Esophagus squamous epithelium (tissue), 5 donors: ENCODE measurements at places on chromosomes 2 and 18. TPM values are rescaled to one million over a fixed set of nuclear protein-coding genes. Genes with fewer than 3 reads are reported as not detected.

- no peaks in the 10 kb centered on the region for H3K36me3 ChIP-seq
- DNase-seq: no peak
- H3K27ac ChIP-seq: no peak overlapping the region
- no peaks in the 10 kb centered on the region for H3K4me1 ChIP-seq
- H3K27me3 ChIP-seq: no peaks in the 10 kb centered on the region
Observed at GRCh38 chr2:234770031-234770506, 181.7 kb upstream of the SH3BP4 start.

Gene ALPP
- not detected for total RNA-seq

Gene GCG
- not detected for total RNA-seq

Gene KCNE4
- total RNA-seq: 0.26 TPM

Gene GKN1
- total RNA-seq: not detected

DNA sequence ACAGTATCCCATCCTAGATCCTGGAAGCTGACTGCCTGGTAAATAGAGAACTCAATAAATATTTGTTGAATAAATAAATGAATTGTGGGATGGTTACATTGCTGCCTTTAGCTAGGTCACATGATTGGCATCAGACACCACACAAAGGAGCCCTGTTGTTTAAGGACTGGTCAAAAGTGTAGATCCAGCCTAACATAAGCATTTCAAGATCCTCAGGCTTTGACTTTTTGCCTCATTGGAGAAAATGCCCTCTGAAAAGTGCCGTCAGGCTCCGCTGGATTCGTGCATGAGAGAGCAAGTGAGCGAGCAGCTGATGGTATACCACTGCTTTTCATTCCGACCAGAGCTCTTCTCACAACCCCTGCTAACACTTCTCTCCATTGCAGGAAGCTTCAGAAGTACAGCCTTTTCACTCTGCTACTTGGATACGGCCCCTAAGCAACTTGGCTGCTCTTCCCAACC, 1.3 kb upstream of the ZNF24 start:
- no peaks in the 10 kb centered on the region for H3K27me3 ChIP-seq
- DNase-seq: no peak
- no peak overlapping the region for H3K4me3 ChIP-seq

GRCh38 chr2:33034784-33035183, 88.0 kb downstream of the LTBP1 start:
- peak overlapping the region; percentile 55 for H3K27ac ChIP-seq
- DNase-seq: no peak
- H3K4me3 ChIP-seq: no peak overlapping the region
- H3K36me3 ChIP-seq: no peaks in the 10 kb centered on the region

- H3K4me1 ChIP-seq: peaks cover 23% of the 10 kb centered on the region
- DNase-seq: no peak
- no peaks in the 10 kb centered on the region for H3K36me3 ChIP-seq
- no peaks in the 10 kb centered on the region for H3K27me3 ChIP-seq
- no peak overlapping the region for H3K27ac ChIP-seq
Observed at GRCh38 chr18:3411327-3411726, 38.6 kb upstream of the TGIF1 start.
